ENCODE measurements at places on chromosomes 4 and X. TPM values are rescaled to one million over a fixed set of nuclear protein-coding genes. Genes with fewer than 3 reads are reported as not detected.

Gene SNCA
- total RNA-seq, result 33.8 TPM

Gene CYP2U1
- total RNA-seq, result 15.9 TPM

Gene NAA11
- total RNA-seq, result not detected

Gene CD40LG
- not detected for total RNA-seq

Gene TRPC5OS
- total RNA-seq, result not detected

Gene SRPX2
- 210 TPM for total RNA-seq

Gene GUCY1B1
- 4.9 TPM for total RNA-seq

Gene STAP1
- total RNA-seq, result not detected

Gene SPATA18
- 32.6 TPM for total RNA-seq

Gene GLRB
- total RNA-seq, result 16.7 TPM

Gene SLC26A1
- total RNA-seq, result 0.30 TPM

Gene BMPR1B
- 0.53 TPM for total RNA-seq

Data from smooth muscle cell of the pulmonary artery (primary cell).